ENCODE measurements at places on chromosomes 16 and 17.

DNA sequence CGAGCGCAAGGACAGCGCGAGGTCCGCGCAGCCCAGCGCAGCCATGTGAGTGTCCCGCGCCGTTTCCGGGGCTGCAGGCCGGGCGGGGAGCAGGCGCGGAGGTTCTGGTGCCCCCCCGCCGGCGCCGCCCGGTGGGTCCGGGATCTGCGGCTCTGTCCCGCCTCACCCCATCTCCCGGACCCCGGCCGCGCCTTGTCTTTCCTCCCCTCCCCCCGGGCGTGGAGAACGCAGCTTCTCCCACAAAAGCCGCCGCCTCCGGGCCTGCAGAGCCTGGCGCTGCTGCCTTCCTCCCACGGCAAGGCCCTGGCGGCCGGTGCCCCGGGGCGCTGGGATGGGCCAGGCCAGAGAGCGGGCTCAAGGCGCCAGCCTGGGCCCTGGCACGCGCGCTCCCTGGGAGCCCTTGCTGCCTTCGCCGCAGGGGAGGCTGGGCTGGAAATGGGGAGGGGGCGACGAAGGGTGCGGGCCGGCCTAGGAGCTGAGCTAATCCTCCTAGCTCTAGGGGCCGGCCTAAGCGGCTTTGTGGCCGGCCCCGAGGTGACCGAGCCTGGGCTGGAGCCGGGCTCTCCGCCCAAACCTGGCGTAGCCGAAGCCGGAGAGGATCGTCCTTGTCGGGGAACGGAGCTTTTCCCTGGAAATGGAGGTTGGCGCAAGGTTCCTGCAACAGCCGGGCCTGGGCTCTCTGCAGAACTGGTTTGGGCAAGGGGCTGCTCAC lies 397 bp downstream of the RIPOR1 start:
- DNase-seq = peak; percentile 67

DNA sequence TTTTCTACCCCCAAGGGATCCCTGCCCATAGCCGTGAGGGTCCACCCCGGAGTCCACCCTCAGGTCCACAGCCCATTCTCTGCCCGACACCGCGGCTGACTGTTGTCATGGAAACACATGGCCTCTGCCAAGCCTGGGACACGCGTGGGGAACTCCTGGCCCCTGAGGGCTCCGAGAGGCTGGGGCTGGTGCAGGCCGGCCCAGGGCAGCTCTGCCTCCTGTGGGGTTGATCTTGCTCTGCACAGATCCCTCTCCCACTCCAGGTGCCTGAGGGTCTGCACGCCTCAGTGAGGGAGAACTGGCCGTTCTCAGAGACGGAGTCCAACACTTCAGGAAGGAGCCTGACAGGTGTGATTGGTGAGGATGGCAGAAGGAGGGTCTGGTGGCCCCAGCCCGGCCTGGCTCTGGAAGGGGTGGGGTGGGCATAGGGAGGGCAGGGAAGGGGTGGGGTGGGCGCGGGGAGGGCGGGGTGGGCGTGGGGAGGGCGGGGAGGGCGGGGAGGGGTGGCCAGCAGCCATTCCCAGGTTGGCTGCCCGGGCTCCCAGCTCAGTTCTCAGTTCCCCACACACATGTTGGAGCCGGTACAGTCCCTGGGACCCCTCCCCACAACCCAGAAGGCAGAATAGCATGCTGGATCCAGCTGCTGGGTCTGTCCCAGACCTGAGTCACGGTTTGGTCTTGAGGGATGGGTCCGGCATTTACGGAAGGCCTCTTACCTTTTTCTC lies 6.4 kb downstream of the MRPL28 start:
- DNase-seq = no peak

DNA sequence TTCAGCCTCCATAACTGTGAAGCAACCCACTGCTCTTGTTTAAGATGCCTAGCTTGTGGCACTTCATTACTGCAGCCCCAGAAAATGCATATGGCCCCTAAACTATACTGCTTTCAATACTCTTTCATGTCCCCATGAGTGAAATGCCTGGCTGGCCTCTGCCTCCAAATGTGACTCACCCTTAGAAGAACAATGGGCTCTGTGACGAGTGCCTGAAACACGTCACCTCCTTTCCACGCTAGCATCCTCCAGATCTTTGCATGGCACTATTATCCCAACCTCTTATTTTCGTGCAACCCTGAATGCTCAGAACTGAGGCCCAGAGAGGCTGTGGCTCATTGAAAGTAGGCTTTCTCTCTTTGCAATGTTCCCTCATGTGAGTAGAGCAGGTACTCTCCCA lies 233.1 kb downstream of the CBLN1 start:
- DNase-seq = no peak

DNA sequence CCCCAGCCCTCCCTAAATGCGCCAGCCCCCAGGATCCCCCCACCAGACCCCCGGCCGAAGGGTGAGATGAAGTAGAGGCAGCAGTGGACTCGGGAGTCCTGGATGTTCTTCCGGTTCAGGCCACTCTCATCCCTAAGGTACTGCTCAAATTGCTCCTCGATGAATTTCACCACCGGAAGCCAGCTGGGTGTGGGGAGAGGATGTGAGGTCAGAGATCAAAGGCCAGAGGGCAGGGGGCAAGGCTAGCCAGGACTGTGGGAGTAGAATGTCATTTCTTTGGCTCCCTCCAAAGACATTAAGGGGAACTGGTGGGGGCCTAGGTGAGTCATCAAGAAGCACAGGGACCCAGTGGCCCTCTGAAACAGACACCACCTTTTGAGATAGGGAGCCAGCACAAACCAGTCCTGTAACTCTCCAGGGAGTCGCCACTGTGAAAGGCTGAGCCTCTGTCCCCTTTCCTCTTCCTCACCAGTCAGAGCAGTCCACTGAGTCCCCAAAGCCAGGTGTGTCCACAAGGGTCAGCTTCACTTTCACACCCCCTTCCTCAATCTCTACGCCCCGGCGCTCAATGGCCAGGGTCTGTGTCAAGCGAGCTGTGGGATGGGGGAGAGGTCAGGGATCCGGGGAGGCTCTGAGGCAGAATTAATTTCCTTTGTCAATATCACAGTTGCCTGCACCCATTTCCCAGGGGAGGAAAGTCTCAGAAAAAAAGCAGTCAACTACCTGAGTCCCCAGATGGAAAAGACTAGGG lies 895 bp downstream of the SEPTIN1 start:
- DNase-seq = peak; percentile 37

- no peak for DNase-seq
Measured at GRCh38 chr16:89209522-89210044, 7.9 kb upstream of the ZNF778 start.

DNA sequence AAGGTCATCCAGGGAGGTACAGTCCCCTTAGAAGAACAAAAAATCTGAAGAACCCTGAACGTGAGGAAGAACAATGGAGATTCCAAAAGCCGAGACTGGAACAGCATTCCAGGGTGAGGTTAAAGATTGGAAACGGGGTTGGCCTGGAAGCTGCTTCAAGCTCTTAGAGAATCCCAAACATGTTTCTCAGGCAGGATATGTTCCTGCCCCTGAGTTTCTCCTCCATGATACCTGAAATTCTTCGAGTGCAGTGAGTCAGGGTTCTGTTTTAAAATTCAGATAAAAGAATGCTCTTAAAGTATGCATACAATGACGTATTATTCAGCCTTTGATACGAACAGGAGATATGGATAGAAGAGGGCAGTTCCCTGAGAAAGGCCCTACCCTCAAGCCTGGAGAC lies 293.1 kb downstream of the HS3ST3B1 start:
- DNase-seq = no peak

GRCh38 chr16:51982715-51983680 lies 563.9 kb downstream of the TOX3 start:
- peak; percentile 64 for DNase-seq

- peak; percentile 48 for DNase-seq
Measured at GRCh38 chr16:14356064-14356463, 274.0 kb downstream of the PARN start.

DNA sequence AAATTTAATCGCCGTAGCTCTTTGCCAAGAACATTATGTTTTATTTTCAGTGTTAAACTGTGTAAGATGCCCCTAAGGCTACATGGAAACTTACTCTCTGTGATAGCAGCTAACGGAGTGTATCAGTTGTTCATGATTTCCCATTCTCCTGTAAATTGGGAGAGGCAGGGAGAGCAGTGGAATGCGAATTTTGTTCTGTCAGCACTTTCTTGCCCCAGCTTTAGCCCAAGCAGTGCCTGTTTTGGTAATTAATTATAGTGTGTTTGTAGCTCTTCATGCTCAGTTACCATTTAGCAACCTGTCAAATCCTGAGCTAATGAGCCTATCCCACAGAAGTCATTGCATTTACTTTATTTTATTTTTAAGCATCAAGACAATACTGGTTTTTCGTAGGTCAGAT lies 475.1 kb upstream of the RBFOX1 start:
- DNase-seq = no peak

DNA sequence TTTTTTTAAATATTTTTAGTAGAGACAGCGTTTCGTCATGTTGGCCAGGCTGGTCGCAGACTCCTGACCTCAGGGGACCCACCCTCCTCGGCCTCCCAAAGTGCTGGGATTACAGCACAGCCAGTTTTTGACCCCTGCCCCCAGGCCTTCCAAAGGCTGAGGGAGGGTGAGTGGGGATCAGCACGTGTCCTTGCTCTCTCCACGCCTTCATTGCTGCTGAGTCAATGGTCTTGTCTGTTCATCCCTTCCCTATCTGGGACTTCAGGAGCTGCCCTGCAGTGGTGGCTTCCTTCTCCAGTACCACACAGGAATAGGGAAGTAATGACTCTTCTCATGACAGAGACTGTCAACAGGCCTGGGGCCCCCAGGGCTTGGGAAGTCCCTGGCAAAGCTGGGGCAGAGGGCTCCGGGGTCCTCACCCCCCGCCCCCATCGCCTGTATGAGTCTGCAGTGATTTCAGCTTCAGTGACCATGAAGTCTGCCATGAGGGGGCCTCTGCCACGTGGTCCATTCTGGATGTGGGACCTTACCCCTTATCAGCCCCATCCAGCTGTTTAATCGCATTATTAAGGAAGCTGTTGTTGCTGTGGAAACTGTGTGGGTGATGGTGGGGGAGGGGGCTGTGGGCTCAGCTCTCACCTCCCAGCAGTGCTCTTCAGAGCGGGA lies 6.1 kb downstream of the ABCC3 start:
- DNase-seq = no peak

DNA sequence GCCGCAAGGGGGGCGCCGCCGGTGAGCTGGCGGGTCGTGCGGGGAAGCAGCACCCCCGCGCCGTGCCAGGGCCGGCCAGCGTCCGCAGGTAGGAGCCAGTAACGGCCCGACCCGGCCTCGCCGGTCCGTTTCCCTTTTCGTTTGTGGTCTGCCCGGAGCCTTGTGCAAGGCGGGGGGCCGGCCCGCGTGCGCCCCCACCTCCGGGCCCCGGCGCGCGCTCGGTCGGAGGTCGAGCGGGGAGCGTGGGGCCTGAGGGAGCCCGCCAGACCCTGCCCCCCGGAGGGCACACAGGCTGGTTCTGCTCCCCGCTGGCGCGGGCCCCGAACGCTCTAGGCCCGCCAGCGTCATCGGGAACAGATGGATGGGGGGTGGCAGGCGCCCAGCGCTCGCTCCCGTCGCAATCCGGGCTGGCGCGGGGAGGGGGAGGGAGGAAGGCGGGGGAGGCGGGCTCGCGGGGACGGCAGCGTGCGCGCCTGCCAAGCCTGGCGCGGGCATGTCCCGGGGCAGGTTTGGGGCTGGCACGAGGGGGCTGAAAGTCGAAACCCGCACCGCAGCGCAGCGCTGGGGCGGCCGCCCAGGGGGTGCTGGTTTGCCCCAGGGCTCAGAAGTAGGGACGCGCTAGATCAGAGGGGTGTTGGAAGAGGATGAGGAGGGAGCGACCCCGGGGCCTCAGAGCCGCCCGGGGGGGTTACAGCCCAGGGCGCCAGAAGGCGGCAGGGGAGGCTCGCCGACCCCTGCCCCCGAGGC lies 1.5 kb upstream of the GSE1 start:
- DNase-seq = peak; percentile 89

- no peak for DNase-seq
Measured at GRCh38 chr16:49097964-49098363, 183.7 kb downstream of the CBLN1 start.

GRCh38 chr16:11224894-11225676 lies 30.9 kb downstream of the SOCS1 start:
- DNase-seq = no peak

DNA sequence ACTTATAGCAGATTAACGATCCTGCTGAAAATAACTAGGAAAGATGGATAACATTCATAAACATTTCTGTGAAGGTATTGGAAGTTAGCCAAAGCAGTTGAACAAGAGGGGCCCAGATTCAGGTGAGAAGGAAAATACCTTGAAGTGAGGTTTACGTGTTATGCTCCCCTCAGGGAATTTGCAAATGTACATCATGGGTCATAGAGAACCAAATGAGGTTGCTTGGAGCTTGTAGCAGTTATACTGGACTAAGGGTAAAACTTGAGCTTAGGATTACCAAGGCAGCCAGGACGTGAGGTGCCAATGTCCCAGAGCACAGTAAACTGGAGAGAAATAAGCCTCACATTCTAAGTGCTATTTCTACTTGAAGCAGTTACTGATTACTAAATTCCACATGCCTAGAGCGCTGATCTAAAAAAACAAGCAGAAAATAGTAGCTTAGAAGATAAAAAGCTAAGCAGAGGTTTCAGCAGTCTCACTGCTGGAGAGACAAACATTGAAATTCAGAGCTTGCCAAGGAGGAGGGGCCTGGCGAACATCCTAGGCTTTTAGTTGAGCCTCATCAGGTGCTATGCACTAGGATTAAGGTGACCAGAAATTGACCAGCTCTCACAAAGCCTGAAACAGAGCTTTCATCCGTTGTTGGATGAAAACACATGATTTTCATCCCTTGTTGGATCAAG lies 136.7 kb upstream of the FAM20A start:
- DNase-seq = peak; percentile 66

- no peak for DNase-seq
Measured at GRCh38 chr17:13204607-13205237, 186.9 kb upstream of the ELAC2 start.

GRCh38 chr17:3692346-3692745 lies 3.6 kb downstream of the P2RX5 start:
- DNase-seq = no peak

GRCh38 chr17:41338961-41339485 lies 11.6 kb downstream of the KRT33A start:
- DNase-seq = no peak

- DNase-seq = peak; percentile 17
Measured at GRCh38 chr16:89315791-89316581, 98.5 kb downstream of the ZNF778 start.

- peak; percentile 79 for DNase-seq
Measured at GRCh38 chr16:89442990-89443726, 47.2 kb downstream of the ANKRD11 start.

GRCh38 chr16:46885960-46886763 lies 2.0 kb downstream of the GPT2 start:
- peak; percentile 37 for DNase-seq

- no peak for DNase-seq
Measured at GRCh38 chr17:49053171-49053829, 56.1 kb downstream of the IGF2BP1 start.

DNA sequence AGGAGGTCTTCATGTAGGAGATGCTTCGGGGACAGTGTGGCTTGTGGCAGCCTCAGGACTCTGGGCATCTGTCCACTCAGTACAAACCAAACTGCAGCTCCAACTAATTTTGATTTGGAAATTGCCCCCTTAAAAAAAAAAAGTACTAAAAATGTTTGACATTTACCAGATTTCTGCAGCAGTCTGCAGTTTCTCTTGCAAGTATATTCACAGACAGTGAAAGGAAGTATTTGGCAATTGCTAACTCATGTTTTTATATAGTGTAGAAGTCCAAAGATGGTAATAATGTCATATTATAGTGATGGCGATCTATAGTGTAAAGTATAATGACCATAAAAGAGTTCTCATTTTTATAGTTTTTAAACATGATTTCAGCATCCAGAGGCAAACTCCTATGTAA lies 218.6 kb downstream of the PRKCA start:
- no peak for DNase-seq

GRCh38 chr17:37084372-37084771 lies 135.6 kb downstream of the AATF start:
- DNase-seq = no peak

All from NCI-H69 (cell line).